ENCODE measurements at places on chromosomes 2 and 18.

DNA sequence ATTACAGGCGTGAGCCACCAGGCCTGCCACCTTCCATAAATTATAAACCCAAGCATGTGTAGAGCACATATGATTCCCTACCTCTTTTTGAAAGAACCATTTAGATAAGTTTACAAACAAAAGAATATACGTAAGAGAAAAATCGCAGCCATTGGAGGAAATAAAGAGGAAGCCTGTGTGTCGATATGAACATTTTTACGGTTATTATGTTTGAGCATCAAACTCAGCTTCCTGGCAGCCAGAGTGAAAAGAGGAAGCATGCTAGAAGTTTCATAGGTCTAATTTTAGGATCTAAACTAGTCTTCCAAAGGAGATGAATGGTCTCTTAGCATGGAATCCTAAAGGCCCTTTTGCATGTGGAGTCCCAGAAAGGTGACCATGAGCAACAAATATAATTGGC is 104.3 kb downstream of the PLB1 start:
- DNase-seq = no peak

DNA sequence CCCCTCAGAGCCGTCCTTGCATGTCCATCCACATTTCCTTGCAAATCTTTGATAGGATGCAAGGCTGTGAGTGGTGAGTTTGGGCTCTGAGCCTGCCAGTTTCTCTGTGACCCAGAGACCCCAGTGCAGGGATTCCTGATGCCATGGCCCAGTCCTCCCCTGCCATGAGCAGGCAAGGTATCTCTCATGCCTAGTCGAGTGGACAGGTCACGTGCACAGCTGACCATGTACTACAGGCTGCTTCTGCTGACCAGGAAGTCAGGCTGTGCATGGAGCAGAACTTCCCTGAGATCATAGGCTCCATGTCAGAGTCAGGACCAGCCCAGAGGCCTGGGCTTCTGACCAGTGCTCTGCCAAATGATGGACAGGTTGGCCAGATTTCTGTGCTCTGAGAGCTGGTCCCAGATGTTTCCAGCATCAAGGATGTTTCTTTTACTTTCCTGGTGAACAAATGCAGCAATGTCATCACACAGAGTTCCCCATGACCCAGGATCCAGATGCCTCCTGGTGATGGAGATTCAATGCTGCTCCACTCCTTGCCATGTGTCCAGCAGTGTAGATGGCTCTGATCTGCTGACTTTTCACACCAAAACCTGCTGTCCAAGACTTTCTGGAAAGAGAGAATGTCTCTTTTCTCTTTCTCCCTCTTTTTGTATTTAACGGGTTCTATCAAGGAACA is 321.6 kb upstream of the HS6ST1 start:
- DNase-seq = no peak

- DNase-seq = no peak
Measured at GRCh38 chr18:40258311-40258710, 1696.7 kb upstream of the PIK3C3 start.

DNA sequence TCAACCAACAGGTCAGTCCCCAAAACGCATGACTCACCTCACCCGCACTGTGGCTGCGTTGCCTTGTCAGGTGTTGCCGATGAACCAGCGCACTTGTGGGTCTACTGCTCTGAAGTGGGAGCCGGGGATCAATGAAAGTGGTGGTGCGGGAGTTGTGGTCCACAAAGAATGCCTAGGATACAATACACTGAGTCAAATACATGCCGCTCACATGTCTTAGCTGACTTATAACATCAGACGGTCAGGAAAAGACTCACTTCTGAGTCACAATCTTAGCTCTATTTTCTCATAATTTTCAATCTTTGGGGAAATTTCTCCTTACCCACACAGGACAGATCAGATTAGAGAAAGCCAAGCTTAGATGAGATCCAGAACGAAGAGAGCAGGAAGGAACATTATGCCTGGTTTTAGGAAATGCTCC is 107.1 kb upstream of the STK17B start:
- no peak for DNase-seq

- no peak for DNase-seq
Measured at GRCh38 chr18:62438018-62438329, 84.9 kb upstream of the ZCCHC2 start.

GRCh38 chr2:217804791-217805667 is 197.8 kb downstream of the TNS1 start:
- DNase-seq = no peak

GRCh38 chr18:30280186-30280585 is 762.4 kb downstream of the DSC3 start:
- DNase-seq = no peak

GRCh38 chr2:54260241-54260595 is 4.2 kb upstream of the TSPYL6 start:
- DNase-seq = no peak

DNA sequence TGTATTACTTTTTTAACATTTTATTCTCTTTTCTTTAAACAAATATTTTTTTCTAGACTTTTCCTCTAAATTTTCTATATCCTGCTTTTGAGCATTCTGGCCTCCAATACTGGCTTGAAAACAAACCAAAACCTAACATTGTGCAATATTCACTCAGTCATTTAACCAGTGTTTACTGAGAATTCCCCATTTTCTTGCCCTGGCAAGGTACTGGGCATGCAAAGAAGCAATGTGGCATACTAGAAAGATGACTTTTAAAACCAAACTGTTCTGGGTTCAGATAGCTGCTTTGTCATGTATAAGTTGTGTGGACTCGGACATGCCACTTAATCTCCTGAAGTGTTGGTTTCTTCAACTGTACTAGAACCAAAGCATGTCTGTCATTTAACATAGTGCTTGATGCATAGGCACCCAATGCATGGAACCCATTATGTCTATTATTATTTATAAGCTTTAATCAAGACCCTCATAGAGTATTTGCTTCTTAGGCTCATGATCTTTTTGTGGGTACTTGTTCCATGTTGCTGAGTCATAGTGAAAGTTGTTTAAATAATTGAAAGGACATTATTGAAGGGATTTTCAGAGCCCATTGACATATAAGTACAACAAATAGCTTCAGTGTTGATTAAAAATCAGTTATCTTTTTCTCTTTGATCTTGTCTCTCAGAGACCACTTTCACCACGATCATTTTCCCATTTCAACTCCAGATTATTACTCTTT is 185.4 kb upstream of the OSR1 start:
- DNase-seq = no peak

GRCh38 chr2:59706729-59707128 is 846.7 kb downstream of the BCL11A start:
- DNase-seq = no peak

DNA sequence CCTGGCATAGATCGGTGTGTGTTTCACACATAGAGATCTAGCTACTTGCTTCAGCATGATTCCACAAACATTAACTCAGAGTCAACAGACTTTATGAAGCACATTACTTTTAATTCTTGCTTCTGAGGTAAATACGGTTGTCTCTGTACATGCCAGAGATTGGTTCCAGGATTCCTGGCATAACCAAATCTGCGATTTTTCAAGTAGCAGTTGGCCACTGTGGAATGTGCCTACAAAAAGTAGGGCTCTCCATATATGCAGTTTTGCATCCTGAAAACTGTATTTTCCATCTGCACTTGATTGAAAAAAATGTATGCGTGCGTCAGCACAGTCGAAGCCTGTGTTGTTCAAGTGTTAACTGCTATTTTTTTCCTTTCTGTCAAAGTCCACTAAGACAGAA is 85.0 kb downstream of the ZAP70 start:
- DNase-seq = no peak

DNA sequence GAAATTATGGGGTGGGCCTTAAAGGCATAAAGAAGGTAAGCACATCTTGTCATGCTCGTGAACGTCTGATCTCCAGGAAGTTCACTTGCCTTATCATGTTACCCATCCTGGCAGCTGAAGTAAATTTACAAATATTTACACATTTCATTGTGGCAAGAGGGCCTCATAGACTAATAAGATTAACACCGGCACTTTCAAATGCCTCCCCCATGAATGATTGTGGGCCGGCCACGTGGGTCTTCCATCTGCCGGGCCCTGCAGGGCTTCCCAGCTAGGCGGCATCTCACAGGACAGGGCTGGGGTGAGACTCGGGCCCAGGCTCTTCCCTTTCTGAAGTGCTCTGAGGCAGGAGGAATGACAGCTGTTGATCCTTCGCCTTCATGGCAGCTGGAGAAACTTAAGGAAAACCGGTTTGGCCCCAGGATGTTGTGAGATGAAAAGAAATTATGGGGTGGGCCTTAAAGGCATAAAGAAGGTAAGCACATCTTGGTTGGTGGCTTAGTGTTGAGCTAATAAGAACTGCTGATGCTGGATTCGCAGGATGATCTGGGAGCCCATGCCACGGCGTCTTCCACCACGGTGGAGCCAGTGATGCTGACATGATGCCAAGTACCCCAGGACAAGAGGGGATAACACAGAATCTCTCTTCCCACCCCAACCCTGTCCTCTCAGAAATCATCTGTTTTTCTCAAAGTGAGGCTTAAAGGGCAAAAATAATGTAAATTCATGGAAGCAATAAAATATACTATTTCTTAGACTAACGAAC is 176.3 kb downstream of the SEPTIN10 start:
- DNase-seq = no peak

DNA sequence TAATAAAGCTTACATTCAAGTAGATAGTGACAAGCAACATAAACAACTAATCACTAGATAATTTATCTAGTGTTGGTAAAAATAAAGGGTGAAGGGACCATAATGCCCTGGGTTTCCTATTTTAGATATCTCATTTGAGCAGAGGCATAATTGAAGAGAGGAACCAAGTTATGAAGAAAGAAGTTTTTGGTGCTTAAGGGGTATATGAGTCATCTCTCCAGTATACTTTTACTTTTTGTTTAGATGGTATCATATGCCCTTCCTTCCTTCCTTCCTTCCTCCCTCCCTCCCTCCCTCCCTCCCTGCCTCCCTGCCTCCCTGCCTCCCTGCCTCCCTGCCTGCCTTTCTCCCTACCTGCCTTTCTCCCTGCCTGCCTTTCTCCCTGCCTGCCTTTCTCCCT is 1053.5 kb upstream of the CELF4 start:
- no peak for DNase-seq

GRCh38 chr2:128789776-128790455 is 471.2 kb upstream of the HS6ST1 start:
- no peak for DNase-seq

- no peak for DNase-seq
Measured at GRCh38 chr2:213125646-213126347, 25.6 kb downstream of the IKZF2 start.

DNA sequence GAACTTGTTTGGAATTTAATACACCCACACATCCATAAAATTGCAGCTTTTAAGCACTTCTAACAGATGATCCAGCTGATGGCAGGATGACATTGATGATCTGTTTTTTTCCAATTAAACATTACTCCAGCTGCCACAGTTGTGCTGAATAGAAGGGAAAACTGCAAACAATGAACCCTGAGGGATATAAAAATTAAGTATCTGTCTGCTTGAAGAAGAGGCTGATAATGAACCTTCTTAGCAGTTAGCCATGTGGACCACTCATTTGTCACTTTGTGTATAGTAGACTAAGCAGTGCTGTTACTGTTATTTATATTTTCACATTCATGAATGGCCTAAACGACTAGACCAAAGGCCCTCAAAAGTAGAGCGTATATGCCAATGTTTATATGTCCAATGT is 1201.0 kb upstream of the LRRTM1 start:
- no peak for DNase-seq
